ENCODE measurements at places on chromosomes 4 and X. TPM values are rescaled to one million over a fixed set of nuclear protein-coding genes. Genes with fewer than 3 reads are reported as not detected.

SLC4A4 gene
- 24.8 TPM for total RNA-seq

DNA sequence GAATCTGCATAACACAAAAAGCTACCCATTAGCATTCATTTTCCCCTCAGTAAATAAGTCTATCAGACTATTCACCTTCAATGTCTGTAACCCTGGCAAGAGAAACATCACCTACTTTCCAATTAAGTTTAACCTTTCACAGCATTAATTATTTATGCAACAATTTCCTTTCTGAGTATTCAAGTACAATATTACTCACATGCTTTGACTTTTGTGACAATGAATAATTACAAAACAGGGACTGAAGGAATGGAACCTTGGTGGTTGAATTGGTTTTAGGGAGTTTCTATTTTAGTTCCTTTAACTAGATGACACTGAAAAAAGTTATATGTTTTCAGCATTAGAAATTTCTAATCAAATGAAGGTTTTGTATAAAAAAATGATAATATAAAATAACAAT lies 932.3 kb upstream of the EPHA5 start:
- DNase-seq, result no peak

- DNase-seq, result no peak
These were observed at the start of gene MAP7D2 for GRCh38 chrX:20116577-20117240. TSS of gene MAP7D2 (minus strand) at chrX:20116907. CDS start at chrX:20116879, 28 bp downstream.

CT45A2 gene
- total RNA-seq, result not detected

DNA sequence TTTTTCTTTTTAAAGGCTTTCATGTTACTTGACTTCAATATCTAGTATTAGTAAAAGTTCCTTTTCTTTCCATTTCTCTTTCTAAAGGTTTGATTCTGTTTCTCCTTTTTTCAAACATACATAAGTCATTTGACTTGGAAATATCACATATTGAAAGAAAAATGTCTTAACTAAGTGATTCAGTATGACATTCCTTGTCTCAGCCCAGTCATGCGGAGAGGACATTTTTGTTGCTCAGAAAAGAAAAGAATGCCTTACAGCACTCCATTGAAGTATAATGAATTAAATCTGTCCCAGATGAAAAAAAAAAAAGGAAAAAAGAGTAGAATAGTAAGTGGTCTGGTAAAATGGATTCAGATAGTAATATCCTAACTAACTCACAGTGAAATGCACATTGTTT lies 466.1 kb downstream of the ADGRL3 start:
- DNase-seq, result no peak

DNA sequence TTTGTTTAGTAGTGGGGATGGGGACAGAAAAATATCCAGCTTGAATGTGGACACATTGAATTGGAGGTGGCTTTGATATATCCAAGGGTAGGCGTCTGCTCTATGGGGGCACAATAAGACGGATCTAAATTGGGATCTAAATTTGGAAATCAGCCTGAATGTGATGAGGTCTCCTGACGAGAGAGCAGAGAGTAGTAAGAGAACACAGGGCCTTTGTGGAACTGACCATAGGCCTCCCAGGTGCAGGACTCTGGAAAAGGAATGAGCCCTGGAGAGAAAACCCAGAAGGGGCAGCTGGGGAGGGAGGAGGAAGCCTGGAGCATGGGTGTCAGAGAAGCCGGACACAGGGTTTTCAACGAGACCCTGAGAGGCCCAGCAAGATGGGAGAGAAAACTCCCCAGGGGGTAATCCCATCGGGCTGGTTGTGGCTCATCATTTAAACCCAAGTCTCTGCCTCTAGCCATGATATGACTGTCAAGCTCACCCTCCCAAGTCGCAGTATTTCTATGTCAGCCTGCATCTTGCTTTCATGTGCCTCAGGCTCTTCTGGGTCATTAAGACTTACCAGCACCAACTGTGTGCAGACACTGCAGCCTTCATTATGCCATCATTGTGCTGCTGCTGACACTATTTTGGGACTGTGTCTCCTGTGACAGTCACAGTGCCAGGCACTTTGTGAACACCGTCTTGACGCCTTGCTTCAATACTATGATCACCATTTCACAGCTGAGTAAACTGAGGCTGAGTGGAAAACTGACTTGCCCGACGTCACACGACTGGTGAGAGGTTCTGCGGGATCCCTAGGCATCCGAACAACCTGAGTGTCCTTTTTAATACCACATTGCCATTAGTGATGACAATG lies 57.1 kb downstream of the ANAPC4 start:
- peak; percentile 25 for DNase-seq

FGF13 gene
- not detected for total RNA-seq

GRCh38 chr4:55396308-55397125 lies 760 bp downstream of the TMEM165 start:
- peak; percentile 92 for DNase-seq

GRCh38 chrX:149910178-149910695 lies 19.1 kb upstream of the HSFX4 start:
- no peak for DNase-seq

DNA sequence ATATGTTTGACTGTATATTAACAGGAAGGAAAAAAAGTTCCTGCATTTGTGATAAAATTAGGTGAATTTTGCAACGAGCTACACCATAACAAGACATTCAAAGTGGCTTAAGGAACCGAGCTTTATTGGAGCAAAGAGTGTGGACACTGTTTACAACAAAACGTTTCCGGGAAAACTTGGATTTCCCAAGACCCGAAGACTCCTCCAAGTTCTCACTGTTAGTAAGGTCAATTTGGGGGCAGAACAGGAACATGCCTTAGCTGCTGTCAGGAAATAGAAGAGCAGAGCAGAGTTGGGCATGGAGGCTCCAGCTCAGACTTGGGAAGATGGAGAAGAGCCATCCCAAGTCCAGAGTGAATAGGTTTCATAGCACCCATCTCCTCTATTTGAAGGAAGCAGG lies 16.5 kb downstream of the ADH6 start:
- DNase-seq, result no peak

- no peak for DNase-seq
These were observed 30.1 kb downstream of the SPATA18 start for GRCh38 chr4:52081216-52081615.

DNA sequence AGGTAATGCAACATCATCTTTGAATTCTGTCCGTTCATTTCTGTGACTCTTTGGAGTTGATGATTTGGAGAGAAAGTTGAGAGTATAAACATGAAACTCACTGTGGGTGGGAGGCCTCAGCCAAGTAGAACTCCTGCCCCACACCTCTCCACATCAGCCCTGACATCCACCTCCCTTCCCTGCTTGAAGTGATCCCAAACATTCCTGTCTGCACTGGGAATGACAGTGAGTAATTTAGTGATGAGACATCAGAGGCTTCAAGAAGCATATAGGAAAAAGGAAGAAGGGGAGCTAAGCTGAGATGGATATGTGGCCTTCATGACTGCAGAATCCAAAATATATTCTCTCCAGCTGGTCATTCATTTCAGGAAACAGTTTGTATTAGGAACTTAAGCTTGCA lies 151.8 kb downstream of the SPATA18 start:
- DNase-seq, result no peak

LRCH2 gene
- 2.5 TPM for total RNA-seq

PNCK gene
- 0.29 TPM for total RNA-seq

- DNase-seq, result no peak
These were observed 95.5 kb upstream of the PPP2R3B start for GRCh38 chrX:482192-482701.

DRP2 gene
- total RNA-seq, result 0.59 TPM

NIPAL1 gene
- total RNA-seq, result under 0.01 TPM

DNA sequence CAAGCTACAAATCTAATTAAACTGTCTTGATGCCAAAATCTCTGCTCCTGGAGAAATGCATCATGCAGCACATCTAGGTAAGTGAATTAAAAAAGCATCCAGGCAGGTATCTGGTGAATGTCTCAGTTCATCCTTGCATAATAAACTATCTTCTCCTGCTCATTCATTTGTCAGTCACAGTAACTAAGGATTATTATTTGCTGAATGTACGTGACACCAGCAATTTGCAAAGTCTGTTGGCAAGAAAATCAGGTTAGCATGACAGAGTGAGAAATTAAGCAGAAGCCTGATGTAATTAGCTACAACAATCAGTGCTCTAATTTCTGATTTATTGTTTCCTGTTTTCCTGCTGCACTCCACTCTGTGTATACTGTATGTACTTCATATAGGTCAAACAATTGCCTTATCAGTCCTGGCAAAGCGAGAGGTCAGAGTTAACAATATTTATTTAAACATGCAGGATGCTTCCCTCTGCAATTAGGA lies 213.6 kb downstream of the FBXO8 start:
- no peak for DNase-seq

GABRG1 gene
- total RNA-seq, result not detected

DNA sequence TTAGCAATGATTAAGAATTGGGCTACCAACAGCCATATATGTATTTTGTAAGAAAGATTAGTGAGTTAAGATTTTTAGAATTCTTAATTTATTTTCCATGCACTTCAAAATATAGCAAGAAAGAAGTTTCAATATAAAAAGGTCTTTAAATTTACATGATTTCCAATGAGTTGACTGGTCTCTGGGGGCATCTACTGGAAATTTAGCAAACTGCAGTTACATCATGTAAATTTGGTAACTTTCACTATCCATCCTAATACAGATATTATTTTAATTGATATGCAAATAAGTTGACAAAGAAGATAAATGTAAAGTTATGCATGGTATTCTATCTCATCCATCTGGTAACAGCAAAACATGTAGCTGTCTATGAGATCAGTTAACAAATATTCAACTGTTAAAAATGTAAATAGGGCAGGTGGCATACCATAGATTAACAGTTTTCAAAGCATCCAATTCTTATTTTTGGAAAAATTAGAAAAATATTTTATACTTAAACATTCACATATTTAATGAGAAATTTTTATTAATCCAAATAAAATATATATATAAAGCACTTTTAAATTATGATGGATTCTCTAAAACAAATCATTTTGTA lies 29.1 kb downstream of the TTC29 start:
- no peak for DNase-seq

DNA sequence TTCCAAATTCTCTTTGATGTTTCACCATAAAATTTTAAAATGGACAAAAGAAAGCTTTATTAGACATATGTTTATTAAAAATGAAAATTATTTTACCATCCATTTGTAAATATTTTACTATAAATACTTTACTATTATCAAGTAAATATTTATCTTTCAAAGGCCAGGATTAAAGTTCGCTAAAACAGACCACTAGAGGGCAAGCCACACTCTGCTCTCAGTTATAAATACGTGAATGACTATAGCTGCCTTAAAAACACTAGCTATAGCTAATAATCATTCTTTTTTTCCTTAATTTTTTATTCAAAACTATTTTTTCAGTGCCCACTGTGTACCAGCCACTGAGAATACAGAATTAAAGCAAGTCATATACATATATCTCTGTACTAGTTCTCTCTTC lies 38.6 kb downstream of the UNC5C start:
- no peak for DNase-seq

DNA sequence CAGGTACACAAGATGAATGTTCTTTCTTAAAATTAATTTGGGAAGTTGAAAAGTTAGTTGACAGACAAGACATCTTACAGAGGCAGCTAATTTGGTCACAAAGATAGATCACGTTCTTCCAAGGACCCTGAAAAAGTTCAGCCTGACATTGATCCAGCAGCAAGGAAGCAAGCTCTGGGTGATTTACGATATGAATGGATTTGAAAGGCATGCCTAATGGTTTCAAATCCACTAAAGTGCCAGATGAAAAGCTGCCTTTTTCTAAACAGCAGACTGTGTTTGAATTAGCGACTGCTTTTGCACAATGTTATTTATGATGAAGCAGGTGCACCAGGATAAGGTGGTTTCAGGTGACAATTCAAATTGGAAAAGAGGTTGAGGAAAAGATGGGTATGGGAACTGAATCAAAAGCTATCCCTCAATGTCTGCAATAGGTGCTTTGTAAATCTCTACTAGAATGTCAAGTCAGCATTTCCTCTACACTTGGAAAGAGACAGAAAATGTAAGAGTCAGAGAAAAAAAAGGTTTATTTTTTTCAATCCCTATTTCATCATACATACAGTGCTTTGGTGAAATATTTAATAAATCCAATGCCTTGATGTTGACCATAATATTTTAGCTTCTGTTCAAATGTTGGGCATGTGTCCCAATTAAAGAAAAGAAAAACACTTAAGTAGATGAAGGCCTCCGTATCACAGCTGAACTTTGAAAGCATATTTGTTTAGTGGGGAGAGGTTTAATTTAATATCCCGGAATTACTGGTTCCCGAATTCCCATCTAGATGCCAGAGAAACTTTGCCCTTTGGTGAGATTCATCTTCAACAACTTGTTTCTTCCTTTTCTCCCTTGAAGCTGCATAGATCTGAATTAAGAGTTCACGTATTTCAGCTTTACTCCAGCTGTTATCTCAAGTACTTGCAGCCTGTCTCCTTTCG lies 6.0 kb downstream of the RASGEF1B start:
- DNase-seq, result no peak

CHM gene
- total RNA-seq, result 31.5 TPM

GRCh38 chr4:79201971-79202370 lies 123.9 kb downstream of the NAA11 start:
- no peak for DNase-seq

- DNase-seq, result peak; percentile 68
These were observed 141.1 kb downstream of the MAML3 start for GRCh38 chr4:140012688-140013486.

DNA sequence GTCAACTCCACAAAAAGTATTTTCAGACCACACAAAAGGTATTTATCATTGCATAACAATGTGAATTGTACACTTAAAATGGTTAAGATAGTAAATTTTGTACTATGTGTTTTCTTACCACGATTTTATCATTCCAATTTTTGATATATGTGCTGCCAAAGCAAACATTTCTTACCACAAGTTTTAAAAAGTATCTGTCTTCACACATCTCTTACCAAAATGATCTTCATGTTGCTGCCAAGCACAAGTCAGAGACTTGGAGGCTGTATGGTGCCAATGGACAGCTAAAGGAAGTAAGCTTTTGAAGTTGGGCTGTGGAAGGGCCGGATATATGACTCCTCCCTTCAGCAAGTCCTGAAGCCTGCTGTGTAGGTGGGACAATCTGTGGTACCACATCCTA lies 67.9 kb downstream of the TMLHE start:
- no peak for DNase-seq

GRCh38 chrX:149962859-149963757 lies 24.8 kb upstream of the EOLA2 start:
- DNase-seq, result peak; percentile 30

ADH7 gene
- not detected for total RNA-seq

Data from osteoblast (primary cell).